ENCODE measurements at places on chromosomes 3 and 15. TPM values are rescaled to one million over a fixed set of nuclear protein-coding genes. Genes with fewer than 3 reads are reported as not detected.

- DNase-seq: no peak
Measured at GRCh38 chr3:170079536-170080165, 41.9 kb downstream of the GPR160 start.

- DNase-seq: no peak
Measured at GRCh38 chr3:68974711-68975110, 38.8 kb downstream of the EOGT start.

MNS1 gene
- 0.29 TPM for total RNA-seq

GRCh38 chr3:194351080-194351672, at the start of gene CPN2:
CPN2 (minus strand) TSS chr3:194351328; CDS start chr3:194342702, 8,626 bp downstream.
- DNase-seq: no peak

GRCh38 chr3:1117843-1118473, 25.1 kb downstream of the CNTN6 start:
- DNase-seq: no peak
